Activated gamma-delta T cell treated with Interleukin-2 at 50 U/mL for 16 hours (primary cell): ENCODE measurements at places on chromosomes 12 and 14.

- no peak for DNase-seq
Measured at GRCh38 chr12:3032770-3033538, 44.2 kb upstream of the TSPAN9 start.

DNA sequence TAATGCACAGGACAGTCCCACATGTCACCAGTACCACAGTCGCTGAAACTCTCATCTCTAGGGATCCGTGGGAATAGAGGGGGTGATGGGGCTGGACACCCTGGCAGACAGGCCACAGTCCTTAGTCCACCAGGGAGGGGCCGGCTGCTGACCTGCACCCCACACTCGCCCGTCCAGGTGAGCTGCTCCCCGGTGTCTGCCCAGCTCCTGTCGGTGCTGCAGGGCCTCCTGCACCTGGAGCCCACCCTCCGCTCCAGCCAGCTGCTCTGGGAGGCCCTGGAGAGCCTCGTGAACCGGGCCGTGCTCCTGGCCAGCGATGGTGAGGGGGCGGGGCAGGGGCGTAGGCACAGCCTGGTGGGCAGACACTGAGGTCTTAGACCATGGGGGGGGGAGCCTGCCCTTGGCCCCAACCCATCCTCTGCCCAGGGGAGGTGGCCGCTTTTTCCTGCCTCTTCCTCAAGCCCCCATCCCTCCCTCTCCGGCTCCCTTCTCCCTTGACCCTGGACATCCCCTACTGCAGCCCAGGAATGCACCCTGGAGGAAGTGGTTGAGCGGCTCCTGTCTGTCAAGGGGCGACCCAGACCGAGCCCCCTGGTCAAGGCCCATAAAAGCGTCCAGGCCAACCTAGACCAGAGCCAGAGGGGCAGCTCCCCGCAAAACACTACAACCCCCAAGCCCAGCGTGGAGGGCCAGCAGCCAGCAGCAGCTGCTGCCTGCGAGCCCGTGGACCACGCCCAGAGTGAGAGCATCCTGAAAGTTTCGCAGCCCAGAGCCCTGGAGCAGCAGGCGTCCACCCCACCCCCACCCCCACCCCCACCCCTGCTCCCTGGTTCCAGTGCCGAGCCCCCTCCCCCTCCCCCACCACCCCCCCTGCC is 17.1 kb upstream of the ADSS1 start:
- no peak for DNase-seq

- no peak for DNase-seq
Measured at GRCh38 chr12:117334855-117335587, 26.4 kb downstream of the NOS1 start.

DNA sequence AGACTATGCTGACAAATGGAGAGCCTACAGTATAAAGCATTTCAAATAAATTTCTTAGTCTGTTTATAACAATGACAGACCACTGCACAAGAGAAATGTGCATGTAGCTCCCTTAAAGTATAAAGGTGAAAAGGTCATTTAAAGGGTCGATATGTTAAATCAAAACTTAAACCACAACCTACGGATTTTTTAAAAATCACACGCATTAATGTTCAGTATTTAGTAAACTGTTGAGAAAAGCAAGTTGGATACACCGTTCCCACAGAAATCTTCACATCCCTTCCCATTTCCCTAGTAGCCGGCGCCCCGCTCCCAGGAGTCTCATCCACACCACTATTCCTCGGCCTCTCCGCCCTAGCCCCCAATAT is 614 bp downstream of the FKBP3 start:
- DNase-seq = no peak

DNA sequence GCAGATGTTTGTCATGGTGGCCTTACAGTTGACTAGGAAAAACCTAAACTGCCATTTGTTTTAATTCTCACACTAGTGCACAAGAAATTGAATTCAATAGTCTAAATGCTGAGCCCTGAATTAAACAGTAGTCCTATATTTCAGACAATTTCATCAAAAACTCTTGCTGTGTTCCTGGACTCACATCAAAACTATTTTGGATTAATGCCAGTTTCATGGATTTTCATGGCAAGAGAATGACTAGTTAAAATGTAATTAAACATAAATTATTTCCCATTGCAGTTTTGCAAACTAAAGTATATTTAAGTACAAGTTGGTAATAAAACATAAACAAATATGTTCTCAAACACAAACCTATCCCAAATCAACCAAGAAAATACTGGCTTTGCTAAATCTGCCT is 468.0 kb upstream of the PRICKLE1 start:
- no peak for DNase-seq

GRCh38 chr12:111448266-111448830 is 42.6 kb downstream of the SH2B3 start:
- no peak for DNase-seq

- no peak for DNase-seq
Measured at GRCh38 chr14:65972891-65973290, 513.3 kb upstream of the CCDC196 start.

DNA sequence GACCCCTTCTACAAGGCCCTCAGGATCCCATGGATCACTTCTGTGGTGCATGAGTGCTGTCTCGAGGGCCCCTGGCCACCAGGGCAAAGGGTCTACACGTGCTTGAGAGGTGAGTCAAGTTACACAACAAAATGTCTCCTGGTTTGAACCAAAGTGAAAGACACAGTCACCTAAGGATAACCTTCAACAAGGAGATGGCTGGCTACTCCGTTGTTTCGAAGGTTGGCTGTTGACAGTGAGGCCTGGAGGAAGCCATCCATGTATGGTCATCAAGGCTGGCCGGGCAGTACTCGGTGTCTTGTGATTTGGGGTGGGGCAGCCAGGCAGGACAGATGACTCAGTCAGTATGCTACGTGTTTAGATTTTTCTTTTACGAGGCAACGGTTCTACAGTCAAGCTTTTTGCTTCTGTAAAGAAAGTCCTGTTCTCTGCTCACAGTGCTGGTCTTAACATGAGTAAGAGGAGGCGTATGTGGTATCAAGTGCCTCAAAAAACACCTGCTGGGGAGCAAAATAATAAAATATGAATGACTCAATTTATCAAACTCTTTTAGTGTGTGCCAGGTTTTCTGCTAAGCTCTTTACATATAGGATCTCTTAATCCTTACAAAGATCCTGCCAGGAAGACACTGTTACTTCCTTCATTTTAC is 18.0 kb upstream of the NT5DC3 start:
- DNase-seq = no peak

DNA sequence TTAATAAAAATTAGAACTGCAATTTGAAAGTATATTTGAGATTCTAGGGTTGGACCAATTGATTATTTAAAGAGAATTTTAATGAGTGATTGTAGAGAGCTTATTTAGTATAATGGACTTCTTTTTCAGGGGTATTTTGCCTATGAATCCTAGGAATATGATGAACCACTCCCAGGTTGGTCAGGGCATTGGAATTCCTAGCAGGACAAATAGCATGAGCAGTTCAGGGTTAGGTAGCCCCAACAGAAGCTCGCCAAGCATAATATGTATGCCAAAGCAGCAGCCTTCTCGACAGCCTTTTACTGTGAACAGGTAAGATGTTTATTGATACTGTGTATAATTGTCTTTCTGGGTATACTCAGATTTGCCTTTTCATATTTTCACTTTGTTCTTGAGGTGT is 35.9 kb upstream of the KCNMB4 start:
- DNase-seq = no peak

- DNase-seq = no peak
Measured at GRCh38 chr12:81596558-81596957, 162.6 kb downstream of the PPFIA2 start.

GRCh38 chr12:107359382-107359781 is 266.0 kb upstream of the CRY1 start:
- no peak for DNase-seq

DNA sequence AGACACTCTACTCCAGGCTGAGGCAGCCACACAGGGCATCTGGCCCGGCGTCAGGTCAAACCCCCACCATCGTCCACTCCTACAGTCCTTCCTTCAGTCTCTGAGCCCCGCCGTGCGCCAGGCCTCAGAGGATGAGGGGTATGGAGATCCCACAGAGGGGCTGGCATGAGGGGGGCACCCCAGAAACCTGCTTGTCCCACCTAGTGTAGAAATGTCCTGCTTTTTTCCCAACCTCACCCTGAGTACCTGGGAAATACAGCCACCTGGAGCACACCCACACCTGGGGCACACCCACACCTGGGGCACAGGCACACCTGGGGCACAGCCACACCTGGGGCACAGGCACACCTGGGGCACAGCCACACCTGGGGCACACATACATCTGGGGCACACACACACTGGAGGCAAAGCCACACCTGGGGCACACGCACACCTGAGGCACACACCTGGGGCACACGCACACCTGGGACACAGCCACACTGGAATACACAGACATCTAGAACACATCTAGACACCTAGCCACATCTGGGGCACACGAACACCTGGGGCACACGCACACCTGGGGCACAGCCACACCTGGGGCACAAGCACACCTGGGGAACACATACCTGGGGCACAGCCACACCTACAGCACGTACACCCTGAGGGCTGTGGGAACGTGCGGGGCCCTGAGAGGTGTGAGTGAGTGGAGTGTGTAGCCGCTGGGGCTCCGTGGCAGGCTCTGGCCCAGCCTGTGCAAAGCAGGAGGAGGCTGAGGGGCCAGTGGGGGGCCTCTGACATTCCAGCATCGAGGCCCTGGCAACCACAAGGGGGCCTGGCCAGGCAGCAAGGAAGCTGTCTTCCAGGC is 18.4 kb downstream of the AKT1 start:
- no peak for DNase-seq

GRCh38 chr14:100537446-100538350 is 49.5 kb downstream of the BEGAIN start:
- DNase-seq = no peak

DNA sequence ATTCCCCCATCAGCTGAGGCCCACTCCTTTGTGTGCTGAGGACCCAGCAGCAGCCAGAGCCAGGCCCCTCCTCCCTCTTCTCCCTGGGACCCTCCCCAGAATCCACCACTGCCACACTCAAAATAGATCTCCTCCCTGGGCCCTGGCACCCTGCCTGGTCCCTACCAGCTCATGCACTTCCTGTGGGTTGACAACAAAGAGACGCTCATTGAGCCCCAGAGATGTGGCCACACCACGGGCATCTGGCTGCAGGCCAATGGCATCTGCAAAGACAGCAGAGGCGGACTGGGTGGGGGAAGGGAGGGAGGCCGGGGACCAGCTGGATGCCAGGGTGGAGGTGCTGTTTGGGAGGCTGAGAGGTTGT is 16.0 kb upstream of the ENDOU start:
- DNase-seq = peak; percentile 86

- no peak for DNase-seq
Measured at GRCh38 chr12:7180685-7181084, 8.8 kb upstream of the PEX5 start.

DNA sequence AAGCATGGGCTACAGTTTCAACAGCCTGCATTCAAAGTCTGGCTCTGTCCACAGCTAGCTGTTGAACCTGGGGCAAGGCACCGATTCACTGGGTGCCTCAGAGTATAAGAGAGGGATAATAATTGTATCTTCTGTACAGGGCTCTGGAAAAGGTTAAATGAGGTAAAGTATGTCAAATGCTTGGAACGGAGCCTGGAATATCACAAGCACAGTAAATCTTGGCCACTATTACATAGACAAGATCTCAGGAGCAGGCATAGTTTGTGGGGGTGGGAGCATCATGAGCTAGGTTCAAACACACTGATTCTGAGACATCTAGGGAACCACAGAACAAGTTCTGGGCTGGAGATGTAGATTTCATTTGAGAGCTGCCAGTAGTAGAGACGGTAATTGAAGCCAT is 203.7 kb upstream of the NUDT4 start:
- no peak for DNase-seq

- no peak for DNase-seq
Measured at GRCh38 chr12:79250186-79250585, 385.6 kb downstream of the SYT1 start.

GRCh38 chr12:2359725-2360629 is 307.2 kb downstream of the CACNA1C start:
- no peak for DNase-seq

DNA sequence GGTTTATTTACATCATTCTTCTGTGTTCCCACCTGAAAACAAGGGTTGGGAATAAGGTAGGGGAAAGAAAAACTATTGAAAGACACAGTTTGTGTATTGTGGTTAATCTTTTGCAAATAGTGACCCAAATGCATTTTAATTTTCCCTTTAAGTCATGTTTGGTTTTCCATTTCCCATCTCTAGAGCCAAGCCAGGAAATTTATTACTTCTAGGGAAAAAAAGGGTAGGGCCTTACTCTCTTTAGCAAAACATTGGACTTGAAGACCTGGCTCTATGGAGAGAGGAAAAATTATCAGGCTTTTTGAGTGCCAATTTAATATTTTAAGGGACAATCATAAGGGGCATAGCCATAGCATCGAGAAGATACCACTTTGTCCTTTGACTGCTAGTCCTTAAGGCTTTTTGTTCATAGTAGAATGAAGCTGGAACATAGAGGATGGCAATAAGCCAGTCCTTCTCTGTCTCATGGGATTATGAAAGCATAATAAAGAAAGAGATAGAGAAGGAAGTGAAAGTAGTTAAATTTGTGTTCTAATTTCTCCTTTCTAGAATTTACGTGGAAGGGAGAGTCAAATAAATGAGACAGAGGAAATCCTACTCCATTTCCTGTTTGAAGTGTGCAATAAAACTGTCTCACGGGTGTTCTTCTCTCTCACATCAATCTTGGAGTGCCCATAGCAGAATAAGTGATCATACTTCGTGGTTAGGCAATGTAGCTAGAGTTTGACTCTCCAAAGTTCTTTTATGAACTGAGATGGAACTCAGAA is 50.9 kb upstream of the PPFIA2 start:
- no peak for DNase-seq
